ENCODE measurements at places on chromosomes 3 and 15.

- DNase-seq: no peak
Observed at GRCh38 chr3:185631108-185631507, 45.0 kb downstream of the SENP2 start.

- DNase-seq: no peak
Observed at GRCh38 chr3:18124501-18124900, 300.6 kb downstream of the SATB1 start.

DNA sequence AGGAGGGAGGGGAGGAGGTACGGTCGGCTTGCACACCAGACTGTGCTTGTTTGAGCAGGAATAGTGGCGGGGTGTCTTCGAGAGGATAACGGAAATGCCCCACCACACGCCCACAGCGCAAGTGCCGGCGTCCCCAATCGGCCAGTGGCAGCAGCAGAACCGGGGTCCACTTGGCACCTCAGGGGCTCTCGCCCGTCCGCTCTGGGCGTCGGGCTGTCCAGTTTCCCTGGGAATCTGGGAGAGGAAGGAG lies 53.7 kb downstream of the CCDC54 start:
- DNase-seq: no peak

DNA sequence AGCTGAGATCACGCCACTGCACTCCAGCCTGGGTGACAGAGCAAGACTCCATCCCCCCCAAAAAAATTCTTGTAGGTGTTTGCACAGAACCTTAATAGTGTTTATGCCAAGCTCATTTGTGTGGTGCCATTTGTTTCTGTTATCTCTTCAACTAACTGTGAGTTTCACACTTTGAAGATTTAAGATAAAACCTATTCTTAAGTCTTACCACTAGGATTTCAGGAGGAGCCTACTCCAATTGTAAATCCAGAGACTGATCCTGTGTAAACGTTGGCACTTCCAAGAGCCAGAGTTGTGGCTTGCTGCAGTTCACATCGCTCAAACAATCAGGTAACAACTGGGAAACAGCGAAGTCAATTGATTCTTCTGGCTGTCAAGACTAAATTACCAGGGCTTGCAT lies 242.4 kb upstream of the SATB1 start:
- no peak for DNase-seq

DNA sequence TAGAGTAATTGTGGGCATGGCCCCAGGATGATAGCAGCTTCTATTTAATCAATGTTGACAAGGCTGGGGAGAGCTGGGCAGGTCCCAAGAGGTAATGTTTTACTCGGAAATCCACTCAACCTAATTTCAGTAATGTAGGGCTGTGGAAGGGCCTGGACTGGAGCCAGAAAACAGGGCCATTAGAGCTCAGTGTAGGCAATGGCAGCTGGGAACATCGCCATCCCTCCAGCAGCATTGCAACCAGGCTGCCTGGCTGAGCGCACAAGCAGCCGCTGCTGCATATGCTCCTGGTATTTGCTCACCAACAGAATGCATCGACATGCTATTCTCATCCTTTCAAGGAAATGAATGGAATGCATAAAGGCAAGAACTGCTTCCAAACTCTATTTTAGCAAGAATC lies 90.0 kb downstream of the GAP43 start:
- DNase-seq: peak; percentile 98

DNA sequence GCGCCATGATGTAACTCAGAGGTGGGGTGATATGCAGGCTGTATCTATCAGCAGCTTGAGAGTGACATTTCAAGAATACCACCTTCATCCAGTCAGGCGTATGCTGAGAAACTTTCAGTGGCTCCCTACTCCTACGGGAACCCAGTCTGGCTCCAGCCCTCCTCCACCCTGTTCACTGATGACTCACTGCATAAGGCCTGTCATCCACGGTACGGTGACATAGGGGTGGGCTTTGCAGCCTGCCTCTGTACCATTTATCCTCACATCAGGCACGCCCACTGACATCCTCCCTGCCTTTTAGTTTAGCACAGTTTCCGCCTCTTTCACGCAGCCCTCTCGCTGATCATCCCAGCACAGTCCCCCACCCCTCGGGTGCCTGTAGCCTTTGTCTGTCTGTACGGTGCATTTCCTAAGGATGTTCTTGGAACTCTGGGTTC lies 11.7 kb downstream of the PXYLP1 start:
- no peak for DNase-seq

DNA sequence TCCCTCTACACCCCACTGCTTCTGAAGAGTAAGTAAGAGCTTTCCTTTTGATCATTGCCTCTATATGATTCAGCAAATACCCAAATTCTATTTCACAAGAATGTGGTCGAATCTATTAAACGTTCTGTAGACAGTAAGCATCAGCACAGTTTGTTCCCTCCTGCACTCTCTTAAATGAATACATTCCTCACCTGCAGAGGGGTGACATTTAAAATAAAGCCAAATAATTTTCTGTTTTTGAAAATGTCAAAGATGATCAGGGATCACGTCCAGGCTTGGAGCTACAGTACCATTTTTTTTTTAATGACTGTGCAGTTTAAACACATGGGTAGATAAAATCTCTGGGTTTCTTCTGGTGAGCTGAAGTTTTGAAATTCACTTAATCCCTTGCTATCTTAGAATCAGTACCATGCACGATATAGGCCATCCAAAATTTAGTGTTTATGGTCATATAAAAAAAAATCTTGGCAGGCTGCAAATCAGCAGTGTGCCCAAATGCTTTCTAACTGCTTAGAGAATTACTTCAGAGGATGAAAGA lies 12.8 kb downstream of the PYDC2 start:
- no peak for DNase-seq

DNA sequence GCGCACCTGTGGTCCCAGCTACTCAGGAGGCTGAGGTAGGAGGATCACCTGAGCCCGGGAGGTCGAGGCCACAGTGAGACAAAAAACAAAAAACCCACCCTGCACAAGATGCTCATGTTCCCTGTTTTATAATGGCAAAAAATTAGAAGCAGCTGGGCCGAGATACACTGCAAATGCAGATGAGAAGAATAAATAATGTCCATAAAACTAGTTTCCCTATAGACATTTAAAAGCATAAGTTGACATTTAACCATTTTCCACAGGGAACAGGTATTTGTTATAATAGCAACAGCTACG lies 537 bp upstream of the SCAP start:
- no peak for DNase-seq

GRCh38 chr15:27490867-27491595 lies 520.0 kb downstream of the GABRG3 start:
- DNase-seq: no peak

DNA sequence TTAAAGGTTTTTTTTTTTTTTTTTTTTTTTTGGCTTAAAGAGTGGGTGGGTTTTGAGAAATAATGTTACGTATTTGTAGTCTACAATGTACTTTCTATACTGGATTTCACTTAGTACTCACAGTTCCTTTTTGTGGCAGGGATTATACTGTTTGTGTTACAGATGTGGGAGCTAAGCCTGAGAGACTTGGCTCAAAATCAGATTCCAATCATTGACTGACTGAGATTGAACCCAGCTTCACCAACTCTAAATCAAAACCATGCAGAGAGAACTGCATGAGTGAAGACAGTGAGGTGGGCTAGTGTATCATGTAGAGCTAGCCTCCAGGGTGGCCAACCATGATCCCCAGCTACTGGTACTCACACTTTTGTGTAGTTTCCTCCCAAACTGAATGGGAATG lies 68.0 kb downstream of the TMEM108 start:
- no peak for DNase-seq

GRCh38 chr15:36430280-36430679 lies 149.1 kb upstream of the CDIN1 start:
- no peak for DNase-seq

DNA sequence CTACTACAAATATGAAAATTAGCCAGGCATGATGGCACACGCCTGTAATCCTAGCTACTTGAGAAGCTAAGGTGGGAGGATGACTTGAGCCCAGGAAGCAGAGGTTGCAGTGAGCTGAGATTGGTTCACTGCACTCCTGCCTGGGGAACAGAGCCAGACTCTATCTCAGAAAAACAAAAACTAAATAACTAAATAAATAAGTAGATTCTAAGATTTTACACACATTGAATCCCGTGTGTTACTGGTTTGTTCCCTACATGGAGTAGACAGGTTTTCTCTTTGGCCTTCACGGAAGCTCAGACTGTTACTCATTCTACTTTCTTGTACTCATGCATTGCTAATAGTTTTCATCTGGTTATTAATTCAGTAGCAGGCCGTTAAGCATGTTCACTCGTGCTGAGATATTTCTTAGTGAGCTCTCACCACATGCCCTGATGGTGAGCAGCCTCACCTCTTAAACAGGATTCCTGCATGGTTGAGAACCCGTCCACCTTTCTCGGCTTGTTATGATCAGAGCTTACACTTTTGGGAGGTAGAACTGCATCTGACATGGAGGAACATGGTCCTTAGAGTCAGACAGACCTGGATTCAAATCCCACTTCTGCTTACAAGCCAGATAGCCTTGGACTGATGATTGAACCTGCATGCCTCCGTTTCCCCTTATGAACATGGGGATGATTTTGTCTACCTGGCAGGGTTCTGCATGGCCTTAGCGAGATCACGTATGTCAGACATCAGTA lies 49.1 kb downstream of the CMTM7 start:
- DNase-seq: no peak

GRCh38 chr3:183449391-183449790 lies 21.0 kb upstream of the MCF2L2 start:
- DNase-seq: no peak

DNA sequence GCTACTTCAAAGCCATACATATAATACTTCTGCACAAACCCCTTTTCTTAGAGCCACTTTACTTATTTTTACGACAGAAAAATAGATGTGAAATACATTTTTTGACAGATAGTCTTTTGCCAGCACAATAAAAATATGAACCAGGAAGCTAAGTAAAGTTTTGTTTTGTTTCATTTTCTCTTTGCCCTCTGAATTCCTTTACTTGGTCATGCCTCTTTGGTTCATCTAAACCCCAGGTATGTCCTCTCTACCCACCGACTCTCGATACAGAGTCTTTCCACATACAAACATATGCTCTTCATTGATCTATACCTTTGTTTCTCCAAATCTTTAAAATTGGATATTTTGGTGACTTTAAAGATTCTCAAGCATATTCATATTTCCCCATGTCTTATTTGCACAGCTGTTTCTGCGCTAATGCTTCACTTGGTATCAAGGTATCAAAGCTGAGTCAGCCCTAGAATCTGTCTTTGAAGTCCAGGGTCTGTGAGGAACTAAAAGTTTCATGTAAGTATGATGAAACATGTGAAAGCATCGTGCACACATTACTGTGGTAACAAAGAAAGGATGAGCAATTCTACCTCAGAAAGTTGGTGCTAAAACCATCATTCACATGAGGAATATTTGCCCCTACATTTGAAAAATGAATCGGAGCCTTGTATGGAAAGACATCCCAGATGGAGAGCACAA lies 845.4 kb downstream of the NAALADL2 start:
- DNase-seq: no peak

Data from NCI-H1105 (cell line).